ENCODE measurements at places on chromosomes 2 and 18.

GRCh38 chr2:67867735-67868134 lies 195.1 kb downstream of the C1D start:
- no peak for DNase-seq

DNA sequence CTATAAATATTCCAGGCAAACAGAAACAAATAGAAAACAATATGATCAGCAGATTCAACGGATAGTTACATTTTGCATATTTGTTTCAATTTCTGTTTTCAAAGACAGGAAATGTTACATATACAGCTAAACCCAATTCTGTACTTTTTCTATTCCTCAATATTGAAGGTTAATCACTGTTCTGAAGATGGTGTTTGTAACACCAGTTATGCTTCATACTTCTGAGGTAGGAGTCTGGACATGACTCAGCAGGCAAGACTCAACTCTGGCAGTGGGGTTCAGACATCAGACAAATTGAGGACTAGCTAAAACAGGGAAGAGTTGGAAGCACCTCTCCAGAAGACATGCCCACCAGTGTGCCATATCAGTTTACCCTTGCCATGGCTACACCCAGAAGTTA lies 16.6 kb downstream of the SERPINB13 start:
- DNase-seq = no peak

DNA sequence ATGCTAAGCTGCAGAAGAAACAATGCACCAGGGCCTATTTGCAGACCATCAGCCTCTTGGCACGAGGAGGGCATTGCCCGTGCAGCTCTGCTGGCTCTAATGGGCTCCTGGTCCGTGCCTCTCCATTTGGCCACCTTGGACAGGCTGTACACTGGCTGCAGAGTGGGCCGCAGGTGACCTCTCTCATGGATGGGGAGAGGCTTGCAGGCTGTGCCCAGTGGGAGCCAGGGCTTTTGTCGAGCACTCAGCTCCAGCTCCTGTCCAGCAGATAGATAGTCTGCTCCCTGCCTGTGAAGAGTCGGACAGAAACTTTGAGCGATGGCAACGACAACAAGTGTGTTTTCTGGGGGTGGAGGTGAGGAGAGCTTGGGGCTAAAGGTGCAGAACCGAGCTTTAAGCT lies 100.9 kb downstream of the MBP start:
- no peak for DNase-seq

GRCh38 chr2:211930331-211930730 lies 608.3 kb downstream of the ERBB4 start:
- no peak for DNase-seq

GRCh38 chr2:58304843-58305242 lies 63.7 kb upstream of the FANCL start:
- DNase-seq = no peak

DNA sequence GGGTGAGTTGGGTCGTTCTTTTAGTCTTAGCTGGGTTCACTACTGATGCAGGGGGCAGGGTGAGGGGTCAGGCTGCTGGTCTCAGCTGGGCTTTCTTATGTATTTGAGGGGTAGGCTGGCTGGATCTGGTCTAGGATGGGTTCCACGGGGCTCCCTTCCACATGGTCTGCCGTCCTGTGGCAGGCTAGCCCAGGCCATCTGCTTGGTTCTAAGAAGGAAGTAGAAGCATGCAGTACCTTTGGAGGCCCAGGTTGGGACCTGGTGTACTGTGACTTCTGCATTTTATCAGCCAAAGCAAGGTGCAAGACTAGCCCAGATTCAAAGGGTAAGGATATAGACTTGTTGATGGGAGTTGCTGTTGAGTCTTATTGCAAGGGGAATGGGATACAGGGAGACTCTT lies 35.5 kb upstream of the MGAT5 start:
- DNase-seq = no peak

- DNase-seq = peak; percentile 34
Measured at GRCh38 chr18:48833701-48834412, 116.9 kb downstream of the SMAD7 start.

DNA sequence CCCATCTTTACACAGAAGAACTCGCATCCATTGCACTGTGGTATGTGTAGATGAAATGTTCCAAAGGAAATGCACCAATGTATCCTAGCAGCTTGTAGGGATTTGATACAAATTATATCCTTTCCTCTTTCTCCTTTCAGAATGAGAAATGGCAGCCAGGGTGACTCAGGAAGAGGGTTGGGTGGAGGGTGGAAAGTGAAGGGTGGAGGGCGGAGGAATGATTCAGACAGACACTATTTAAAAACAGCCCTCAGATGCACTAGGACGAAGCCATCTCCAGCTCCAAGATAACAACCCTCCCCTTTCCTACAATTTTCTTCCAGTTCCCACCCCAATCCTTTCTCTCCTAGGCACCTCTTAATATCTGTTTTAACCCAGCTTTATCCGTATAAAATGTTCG lies 96.2 kb upstream of the STK39 start:
- DNase-seq = no peak

DNA sequence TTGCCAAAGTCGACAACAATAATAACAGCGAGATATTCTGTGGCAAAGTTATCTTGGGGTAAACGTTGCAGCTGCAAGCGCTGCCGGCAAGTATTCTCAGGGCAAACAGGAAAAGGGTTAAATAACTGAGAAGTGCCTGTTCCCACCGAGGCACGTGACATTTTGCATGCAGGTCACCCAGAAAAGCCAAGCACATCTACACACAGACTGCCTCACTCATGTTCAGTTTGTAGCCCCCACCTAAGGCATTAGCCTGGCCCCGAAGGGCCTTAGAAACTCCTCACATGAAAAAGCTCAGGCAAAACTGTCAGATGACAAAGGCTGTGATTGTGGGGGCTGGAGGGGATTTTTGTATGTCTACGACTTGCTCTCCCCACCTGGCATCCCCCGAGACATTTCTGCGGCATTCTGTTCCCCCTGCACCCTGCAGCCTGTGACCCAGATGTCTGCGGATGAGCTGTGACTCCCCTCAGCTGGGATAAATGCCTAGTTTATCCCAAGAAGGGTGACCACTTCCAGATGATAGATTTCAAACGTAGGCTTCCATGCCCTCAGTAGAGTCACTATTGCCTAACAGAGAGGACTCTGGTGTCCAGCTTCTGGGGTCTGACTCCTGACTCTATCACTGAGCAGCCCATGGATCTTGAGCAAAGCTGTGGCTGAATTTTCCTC lies 215.2 kb upstream of the SIX2 start:
- DNase-seq = no peak

DNA sequence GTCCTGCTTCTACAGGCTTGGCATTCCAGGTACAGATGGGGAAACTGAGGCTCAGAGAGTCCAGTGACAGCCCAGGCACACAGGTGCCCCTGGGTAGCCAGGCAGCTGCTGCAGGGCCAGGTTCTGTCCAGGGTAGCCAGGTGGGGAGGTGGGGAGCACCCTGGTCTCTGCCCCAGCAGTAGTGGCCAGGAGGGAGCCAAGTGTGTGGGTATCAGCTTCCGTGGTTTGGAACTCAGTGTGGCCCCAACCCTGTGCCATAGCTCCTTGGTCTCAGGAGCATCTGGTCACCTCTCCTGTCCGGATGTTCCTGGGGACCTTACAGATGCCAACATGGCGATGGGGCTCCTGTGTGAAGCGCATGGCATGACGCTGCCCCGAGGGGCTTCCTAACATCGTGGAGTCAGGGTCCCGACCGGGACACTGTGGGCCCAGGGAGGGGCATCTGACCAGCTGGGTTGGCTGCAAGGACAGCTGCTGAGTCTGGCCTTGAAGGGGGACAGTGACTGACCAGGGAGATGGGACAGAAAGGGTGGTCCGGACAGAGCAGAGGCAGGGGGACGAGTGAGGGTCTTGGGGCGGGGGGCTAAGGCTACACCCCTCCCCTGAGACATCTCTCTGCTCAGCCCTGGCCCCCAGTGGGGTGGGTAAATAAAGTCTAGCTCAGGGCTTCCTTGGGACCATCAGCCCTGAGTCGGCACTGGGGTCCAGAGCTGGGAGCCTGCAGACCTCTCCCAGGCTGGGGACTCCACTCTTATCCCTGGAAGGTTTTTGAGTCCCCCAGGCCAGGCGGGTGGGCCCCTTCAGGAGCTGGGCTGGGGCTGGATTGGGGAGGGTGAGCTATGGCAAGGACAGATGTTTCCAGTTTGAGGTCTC lies 76.0 kb upstream of the SMAD7 start:
- no peak for DNase-seq

DNA sequence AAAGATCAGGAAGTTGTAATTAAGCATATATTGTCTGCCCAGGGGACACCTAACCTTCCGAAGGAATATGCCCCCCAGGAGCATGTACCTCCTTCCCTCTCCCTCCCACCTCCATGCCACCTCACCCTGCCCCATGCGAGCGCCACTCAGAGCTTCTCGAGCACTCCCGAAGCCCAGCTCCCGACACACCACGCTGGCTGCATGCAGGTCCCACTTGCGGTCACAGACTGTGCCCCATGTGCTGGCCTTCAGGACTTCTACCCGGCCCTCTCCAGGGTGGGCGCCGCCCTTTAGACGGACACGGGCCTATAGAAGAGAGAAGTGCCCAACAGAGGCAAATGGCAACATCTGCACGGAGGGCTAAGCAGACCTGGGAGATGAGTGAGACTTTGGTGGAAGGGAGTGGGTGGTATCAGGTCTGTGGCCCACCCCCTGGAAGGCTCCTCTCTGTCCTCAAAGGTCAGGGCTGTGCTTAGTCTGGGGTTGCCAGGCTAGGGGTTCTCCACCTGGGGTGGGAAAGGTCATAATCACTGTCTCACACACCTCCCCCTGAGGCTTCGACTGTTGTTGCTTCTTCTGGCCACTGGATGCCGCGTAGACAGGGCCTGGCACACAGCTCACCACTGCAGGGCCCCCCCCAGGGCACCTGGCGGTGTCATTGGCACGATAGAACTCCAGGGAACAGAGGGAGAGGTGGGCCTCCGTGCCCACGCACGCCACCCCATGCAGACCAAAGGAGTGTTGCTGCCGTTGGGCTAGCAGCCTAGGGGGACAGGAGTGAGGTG lies 6.6 kb downstream of the HTRA2 start:
- no peak for DNase-seq

DNA sequence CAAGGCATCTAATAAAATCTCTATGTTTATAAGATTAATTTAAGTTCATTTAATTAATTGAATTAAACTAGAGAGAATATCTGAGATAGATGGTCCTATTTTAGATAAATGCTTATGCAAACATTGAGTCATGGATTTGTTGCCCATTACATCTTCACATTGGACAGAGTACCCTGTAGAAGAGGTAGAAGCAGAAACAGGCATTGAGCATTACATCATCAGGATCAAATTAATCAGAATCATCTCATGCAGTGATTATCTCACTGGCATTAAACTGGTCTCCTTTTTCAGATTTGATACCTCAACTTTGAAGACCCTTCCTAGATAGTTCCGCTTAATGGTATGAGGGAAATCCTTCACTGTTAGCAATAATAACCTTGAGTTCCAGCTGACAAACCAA lies 469.6 kb upstream of the VRK2 start:
- no peak for DNase-seq

DNA sequence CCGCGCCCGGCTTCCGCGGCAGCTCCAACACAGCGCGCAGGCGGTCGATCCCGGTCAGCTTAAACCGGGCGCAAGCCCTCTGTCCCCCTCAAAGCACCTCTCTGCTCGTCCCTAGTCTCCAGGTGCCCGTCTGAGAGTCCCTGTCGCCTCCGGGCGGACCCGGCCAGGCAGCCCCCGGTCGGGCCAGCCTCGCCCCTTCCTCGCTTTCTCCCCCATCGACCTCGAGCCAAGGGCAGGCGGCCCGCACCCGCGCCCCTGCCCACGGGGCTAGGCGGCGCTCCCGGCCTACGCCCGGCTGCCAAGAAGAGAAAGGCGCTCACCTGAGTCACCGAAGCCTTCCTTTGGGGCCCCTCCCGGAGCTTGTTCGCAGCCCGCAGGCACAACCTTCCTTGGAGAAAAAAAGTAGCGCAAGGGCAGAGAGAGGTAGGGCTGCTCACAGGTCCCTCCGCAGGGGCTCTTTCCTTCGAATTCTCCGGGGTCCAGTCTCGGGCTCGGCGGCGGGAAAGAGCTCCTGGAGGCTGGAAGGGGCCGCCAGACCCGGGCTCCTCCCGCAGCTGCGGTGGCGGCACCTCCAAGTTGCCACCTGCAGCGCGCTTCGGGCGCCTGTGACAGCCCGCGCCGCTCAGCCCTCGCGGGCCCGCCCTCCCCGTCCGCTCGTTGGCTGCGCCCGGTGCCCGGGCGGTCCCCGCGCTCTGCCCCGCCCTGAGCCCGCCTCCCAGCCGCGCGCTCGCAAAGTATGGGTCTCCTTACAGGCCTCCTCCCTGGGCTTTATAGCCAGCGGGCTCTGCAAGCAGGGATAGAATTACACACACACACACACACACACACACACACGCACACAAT lies 86.5 kb upstream of the EPB41L3 start:
- no peak for DNase-seq

GRCh38 chr2:13015532-13016320 lies 299.0 kb downstream of the TRIB2 start:
- DNase-seq = no peak

- no peak for DNase-seq
Measured at GRCh38 chr2:66462501-66462825, 27.5 kb downstream of the MEIS1 start.

DNA sequence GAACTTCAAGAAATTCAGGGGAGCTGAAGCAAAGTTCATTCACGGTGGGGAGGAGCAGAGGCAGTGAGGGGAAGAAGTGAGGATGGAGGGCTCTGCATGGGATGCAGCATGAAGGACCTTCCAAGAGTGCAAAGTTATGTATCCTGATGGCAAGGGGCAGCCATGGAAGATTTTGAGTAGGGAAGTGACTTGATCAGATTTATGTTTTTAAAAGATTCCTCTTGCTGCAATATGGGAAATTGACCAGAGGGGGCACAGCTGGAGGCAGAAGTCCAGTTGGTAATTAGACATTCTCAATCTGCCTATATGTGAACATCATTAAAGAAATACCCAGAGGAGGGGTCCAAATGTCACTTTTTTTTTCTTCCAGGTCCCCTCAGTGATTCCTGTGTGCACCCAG lies 21.5 kb upstream of the ANXA4 start:
- DNase-seq = no peak

DNA sequence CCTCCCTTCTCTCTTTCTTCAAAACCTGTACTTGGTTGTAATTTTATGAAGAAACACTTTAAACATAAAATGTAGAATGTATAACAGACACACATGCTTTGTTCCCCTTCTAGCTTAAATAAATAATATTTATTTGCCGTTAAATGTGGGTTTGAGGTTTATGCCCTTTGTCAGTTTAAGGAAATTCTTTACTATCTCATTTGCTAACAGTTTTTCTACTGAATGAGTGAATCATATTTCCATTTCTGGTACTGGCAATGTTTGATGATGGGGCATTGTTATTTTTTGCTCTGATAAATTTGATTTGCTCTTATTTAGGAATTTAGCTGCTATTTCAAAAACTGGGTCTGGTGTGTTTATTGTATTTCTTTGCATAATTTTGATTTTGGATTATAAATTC lies 555.6 kb downstream of the CCDC85A start:
- DNase-seq = no peak

DNA sequence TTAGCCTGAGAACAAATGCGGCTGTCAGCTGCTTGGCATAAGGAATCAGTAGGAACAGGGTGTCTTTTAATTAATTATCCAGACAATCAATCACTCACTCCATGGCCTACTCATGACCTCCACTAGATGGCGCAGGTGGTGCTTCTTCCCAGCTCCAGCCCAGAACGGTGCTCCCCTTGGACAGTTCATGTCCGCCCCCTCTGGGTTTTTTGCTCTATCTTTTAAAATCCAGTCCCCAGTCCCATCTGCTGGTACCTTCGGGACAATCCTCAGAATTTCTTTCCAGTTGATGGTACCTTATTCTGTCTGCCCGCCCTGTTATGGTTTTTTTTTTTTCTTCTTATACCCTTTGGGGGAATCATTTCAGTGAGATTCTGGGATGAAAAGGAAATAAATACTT lies 99.8 kb downstream of the CACNB4 start:
- DNase-seq = peak; percentile 15

GRCh38 chr18:36649205-36649604 lies 179.6 kb downstream of the TPGS2 start:
- DNase-seq = no peak
